ENCODE measurements at places on chromosomes 7 and 10.

DNA sequence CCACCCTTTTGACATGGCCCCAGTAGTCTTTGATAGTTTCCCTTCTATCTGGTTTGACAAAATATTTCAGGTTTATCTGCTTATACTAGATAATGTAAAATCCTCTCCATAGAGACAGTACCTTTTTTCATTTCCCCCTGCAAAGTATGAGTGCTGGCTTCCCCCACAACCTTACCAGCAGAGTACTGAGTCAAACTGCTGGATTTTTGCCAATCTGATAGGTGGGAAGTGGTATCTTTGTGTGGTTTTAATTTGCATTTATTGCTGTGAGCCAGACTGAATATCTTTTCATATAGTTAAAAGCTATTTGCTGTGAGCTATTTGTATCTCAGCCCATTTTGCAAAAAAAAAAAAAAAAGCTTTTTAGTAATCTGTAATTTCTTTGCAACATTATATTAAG lies 32.1 kb upstream of the HECTD2 start:
- no peak for DNase-seq

DNA sequence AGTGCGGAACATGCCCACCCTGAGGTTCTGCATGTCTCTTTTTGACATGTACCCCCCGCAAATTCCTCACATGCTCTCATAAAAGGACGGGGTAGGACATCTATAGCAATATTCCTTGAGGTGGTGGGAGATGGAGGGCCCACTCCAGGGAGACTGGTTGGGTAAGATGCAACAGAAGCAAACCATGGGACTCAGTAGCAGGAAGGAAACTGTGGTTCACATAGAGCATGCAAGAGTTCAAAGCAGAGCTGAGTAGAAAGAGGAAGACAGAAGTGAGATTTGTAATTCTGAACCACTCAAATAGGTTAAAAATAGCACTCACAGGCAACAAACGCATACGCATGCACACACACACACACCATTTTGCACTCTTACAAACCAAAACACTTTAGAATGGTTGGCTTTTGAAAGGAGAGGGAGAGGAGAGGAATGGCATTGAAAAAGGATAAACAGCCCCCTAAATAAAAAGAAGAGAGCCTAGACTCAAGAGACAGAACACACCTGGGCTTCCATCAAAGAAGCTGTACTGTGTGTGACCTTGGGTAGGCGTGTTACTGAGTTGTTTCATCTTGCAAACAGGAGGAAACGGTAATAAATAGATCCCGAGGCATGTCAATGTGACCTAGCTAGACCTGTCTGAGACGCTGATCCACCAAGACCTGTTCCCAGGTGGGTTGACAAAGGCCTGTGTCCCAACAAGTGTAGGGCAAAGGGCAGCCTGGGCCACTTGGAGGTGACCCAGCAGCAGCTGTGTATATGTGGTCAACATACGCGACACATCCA lies 77.6 kb upstream of the LRRC4 start:
- no peak for DNase-seq

DNA sequence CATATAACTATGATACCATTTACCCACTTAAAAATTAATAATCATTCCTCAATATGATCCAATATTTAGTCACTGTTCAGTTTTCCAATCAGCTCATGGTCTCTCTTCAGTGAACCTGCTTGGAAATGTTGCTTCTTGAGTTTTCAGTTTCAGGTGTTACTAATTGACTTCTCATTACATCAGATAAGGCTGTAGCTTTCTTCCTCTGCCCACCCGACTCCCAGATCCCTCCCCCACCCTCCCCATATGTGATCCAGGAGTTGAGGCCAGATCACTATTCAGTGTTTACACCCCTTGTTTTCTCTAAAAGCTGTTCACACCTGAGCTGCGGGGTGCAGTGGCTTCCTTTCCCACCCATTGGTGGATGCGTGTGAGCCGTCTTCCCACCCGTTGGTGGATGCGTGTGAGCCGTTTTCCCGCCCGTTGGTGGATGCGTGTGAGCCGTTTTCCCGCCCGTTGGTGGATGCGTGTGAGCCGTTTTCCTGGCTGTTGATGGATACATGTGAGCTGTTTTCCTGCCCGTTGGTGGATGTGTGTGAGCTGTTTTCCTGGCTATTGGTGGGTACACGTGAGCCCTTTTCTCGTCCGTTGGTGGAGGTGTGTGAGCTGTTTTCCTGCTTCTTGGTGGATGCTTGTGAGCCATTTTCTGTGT lies 3.2 kb upstream of the MTG1 start:
- no peak for DNase-seq

GRCh38 chr10:8331896-8332729 lies 277.6 kb downstream of the GATA3 start:
- peak; percentile 57 for DNase-seq

- DNase-seq: no peak
Observed at GRCh38 chr7:137976696-137977095, 25.2 kb downstream of the CREB3L2 start.

DNA sequence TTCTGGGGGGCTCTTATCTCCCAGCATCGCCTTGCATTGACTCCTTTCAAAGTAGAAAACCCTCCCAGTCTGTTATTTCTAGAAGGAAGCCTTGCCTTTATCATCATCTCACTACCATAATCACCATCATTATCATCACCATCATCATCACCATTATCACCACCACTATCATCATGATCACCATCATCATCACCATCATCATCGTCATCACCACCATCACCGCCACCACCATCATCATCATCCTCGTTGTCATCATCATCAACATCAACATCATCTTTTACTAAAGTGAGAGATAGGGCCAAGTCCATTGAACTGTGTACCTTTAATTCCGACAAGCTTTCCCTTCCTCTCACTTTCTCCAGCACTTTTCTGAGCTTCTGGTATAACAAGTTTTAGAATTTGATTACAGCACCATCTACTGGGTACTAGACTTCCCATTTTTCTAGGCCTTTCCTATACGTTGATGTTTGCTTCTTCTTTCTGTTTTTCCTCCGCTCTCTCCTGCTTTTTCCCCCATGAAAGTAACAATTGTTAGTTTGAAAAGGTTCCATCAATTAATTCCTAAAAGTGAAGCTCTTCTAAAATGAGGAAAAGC lies 226.4 kb downstream of the BUB3 start:
- no peak for DNase-seq

GRCh38 chr7:30705008-30705407 lies 22.8 kb upstream of the CRHR2 start:
- DNase-seq: no peak

All from glutamatergic neuron (in vitro differentiated cells).